Activated CD4-positive, alpha-beta T cell treated with anti-CD3 and anti-CD28 coated beads for 1 hour (primary cell): ENCODE measurements at places on chromosomes 6 and 20.

- DNase-seq, result no peak
These were observed at the start of gene TNXB for GRCh38 chr6:32109114-32109764. Gene TNXB, minus strand, starts transcription at chr6:32109338. Its CDS starts 11,140 bp downstream, at chr6:32098198.

- DNase-seq, result no peak
These were observed 423.5 kb downstream of the MEI4 start for GRCh38 chr6:78076371-78076770.

DNA sequence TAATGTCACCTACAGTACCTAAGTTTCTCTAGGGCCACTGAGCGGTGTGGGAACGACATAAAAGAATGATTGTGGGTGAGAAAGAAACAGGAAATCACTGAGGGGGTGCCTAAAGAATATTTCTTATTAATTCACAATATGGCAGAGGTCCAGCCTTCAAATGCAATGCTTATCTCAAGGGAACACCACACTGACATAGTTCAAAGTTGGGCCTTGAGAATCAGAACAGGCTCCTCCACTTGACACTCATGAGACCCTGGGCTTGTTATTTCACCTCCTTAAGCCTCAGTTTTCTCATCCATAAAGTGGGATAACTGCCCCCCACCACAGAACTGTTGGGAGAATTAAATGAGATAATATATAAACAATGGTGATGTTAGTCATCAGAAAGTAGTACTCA is 40.4 kb upstream of the ARHGAP18 start:
- no peak for DNase-seq

DNA sequence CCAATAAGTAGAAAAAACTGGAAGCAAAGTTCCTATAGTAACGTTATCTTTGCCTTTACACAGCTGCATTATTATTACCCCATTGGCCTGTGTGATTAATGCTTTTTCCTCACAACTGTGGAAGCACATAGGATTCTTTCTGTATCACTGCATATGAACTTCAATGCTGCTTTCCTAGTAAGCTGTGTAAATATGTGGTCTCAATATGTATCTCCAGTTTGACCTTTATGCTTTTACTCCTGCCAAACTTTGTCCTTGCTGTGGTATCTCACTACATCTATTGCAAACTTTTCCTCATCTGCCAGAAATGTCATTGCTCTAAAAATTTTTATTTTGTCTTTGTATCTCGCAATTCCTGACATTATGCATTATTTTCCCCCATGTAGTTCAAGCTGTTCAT is 168.6 kb downstream of the ZFAND3 start:
- DNase-seq, result no peak

- DNase-seq, result no peak
These were observed 16.0 kb downstream of the CHMP4B start for GRCh38 chr20:33827109-33827508.

- DNase-seq, result no peak
These were observed 16.6 kb downstream of the HLA-A start for GRCh38 chr6:29958921-29959320.

GRCh38 chr6:109628158-109629000 is 62.6 kb downstream of the AK9 start:
- DNase-seq, result no peak

GRCh38 chr6:3777730-3778461 is 26.4 kb upstream of the PXDC1 start:
- DNase-seq, result no peak

DNA sequence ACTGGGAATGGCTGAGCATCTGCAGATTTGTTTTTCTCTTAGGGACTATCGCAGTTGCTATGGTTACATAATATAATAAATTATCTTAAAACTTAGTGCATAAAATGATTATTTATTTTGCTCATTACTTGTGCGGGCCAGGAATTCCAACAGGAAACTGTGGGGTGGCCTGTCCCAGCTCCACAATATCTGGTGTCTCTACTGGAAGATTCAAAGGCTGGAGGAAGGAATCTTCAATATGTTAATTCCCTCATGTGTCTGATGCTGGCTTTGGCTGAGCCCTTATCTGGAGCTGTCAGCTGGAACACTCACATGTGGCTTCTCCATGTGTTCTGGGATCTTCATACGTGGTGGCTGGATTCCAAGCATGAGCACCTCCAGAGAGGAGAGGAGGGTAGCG is 23.9 kb upstream of the B3GAT2 start:
- DNase-seq, result no peak

DNA sequence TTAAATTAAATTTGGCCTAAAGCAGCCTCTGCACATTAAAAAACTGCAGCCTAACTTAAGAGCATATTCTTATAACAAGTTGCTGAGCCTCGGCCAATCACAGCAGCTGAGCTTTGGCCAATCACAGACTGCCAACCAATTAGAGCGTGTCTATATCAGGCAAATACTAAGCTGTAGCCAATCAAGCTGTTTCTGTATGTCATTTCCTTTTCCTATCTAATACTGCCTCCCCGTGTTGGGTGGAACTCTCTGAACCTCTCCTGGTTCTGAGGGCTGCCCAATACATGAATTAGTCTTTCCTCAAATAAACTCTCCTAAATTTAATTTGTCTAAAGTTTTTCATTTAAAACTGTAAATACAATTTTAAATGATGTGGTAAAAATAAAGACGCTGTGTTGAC is 3.9 kb upstream of the TMEM244 start:
- DNase-seq, result no peak
